Right lung (tissue), 10 donors: ENCODE measurements at places on chromosomes 16 and 17. TPM values are rescaled to one million over a fixed set of nuclear protein-coding genes. Genes with fewer than 3 reads are reported as not detected.

The PHF12 gene
- polyA plus RNA-seq, result 57.0 TPM

The C16orf89 gene
- polyA plus RNA-seq, result 131 TPM

The C16orf86 gene
- 3.4 TPM for polyA plus RNA-seq

The ZNF423 gene
- 29.4 TPM for polyA plus RNA-seq

The TMEM204 gene
- 25.1 TPM for polyA plus RNA-seq

The NACA2 gene
- 2.0 TPM for polyA plus RNA-seq

The KAT2A gene
- polyA plus RNA-seq, result 51.3 TPM

The SLC5A2 gene
- polyA plus RNA-seq, result 8.6 TPM

The MT4 gene
- polyA plus RNA-seq, result not detected

The NT5M gene
- polyA plus RNA-seq, result 5.4 TPM

The AANAT gene
- 0.05 TPM for polyA plus RNA-seq

The KCNJ12 gene
- 3.6 TPM for polyA plus RNA-seq

The LYZL6 gene
- polyA plus RNA-seq, result not detected

The COPZ2 gene
- polyA plus RNA-seq, result 22.6 TPM

The ATP2C2 gene
- 19.4 TPM for polyA plus RNA-seq

The ALOX15B gene
- 0.45 TPM for polyA plus RNA-seq

The KRT12 gene
- polyA plus RNA-seq, result 0.06 TPM

The CBFA2T3 gene
- 5.6 TPM for polyA plus RNA-seq

The SLC4A1 gene
- 9.2 TPM for polyA plus RNA-seq

The RBFOX1 gene
- 0.43 TPM for polyA plus RNA-seq

The CSH2 gene
- not detected for polyA plus RNA-seq

The CHST4 gene
- 0.09 TPM for polyA plus RNA-seq

The PEMT gene
- polyA plus RNA-seq, result 22.5 TPM

The TLCD2 gene
- 9.1 TPM for polyA plus RNA-seq

The SAMD14 gene
- polyA plus RNA-seq, result 16.6 TPM

The ZACN gene
- polyA plus RNA-seq, result 4.1 TPM

The NAGPA gene
- polyA plus RNA-seq, result 6.5 TPM

The ORC6 gene
- 19.4 TPM for polyA plus RNA-seq

The HIGD1B gene
- polyA plus RNA-seq, result 17.7 TPM

The INCA1 gene
- 10.3 TPM for polyA plus RNA-seq

The CTF1 gene
- 12.5 TPM for polyA plus RNA-seq

The MPG gene
- polyA plus RNA-seq, result 50.8 TPM

The ENPP7 gene
- not detected for polyA plus RNA-seq

The DVL2 gene
- polyA plus RNA-seq, result 62.9 TPM

The FN3K gene
- polyA plus RNA-seq, result 21.7 TPM

The CTRB2 gene
- polyA plus RNA-seq, result not detected

The FOXF1 gene
- polyA plus RNA-seq, result 47.0 TPM

The GNGT2 gene
- polyA plus RNA-seq, result 3.1 TPM

The SLC5A11 gene
- 0.08 TPM for polyA plus RNA-seq

The PRR29 gene
- 8.9 TPM for polyA plus RNA-seq

The HOXB4 gene
- polyA plus RNA-seq, result 12.6 TPM

The TP53TG3F gene
- polyA plus RNA-seq, result not detected

The LRRC75A gene
- polyA plus RNA-seq, result 6.0 TPM

The JPH3 gene
- polyA plus RNA-seq, result 0.91 TPM

The CHD3 gene
- 177 TPM for polyA plus RNA-seq
